ENCODE measurements at places on chromosomes 3 and 15.

GRCh38 chr3:4322635-4323034 is 19.5 kb downstream of the SETMAR start:
- peak; percentile 81 for DNase-seq

GRCh38 chr3:169965562-169966427 is 812 bp upstream of the SEC62 start:
- DNase-seq = no peak

GRCh38 chr3:56928379-56929068 is 126.8 kb upstream of the ARHGEF3 start:
- no peak for DNase-seq

DNA sequence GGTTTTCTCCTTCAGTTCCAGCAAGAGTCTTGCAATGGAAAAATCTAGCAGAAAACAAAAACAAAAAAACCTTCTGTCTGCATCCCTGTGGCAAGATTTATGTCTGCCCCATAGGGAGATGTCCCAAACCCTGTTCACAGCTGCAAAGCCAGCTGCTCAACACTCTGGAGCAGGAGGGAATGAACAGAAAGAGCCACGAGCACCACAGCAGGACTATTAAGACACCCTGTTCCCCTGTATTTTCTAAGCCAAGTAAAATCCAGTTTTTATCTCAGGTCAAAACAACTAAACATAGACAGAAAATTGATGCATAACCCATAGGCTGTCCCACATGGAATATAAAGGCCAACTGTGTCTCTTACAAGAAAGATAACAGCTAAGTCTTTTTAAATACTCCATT is 357.9 kb downstream of the LSAMP start:
- no peak for DNase-seq
